Posterior vena cava (tissue), 2 donors: ENCODE measurements at places on chromosomes 7 and 10. TPM values are rescaled to one million over a fixed set of nuclear protein-coding genes. Genes with fewer than 3 reads are reported as not detected.

Gene ZNF804B
- total RNA-seq = not detected

Gene MMD2
- not detected for total RNA-seq

Gene HYAL4
- total RNA-seq = not detected

Gene IFIT1
- 9.8 TPM for total RNA-seq

Gene SLC16A12
- total RNA-seq = 0.51 TPM

Gene GBX1
- not detected for total RNA-seq

Gene STAMBPL1
- total RNA-seq = 4.4 TPM

Gene ZCCHC24
- total RNA-seq = 113 TPM

Gene CLRN3
- total RNA-seq = not detected

Gene CDC14C
- total RNA-seq = not detected

Gene LDB3
- total RNA-seq = 29.3 TPM

Gene HEPACAM2
- not detected for total RNA-seq

Gene LMOD2
- total RNA-seq = not detected

Gene COL26A1
- not detected for total RNA-seq

Gene FOXP2
- total RNA-seq = 9.9 TPM

Gene ARMH3
- 19.6 TPM for total RNA-seq

Gene CUL1
- total RNA-seq = 50.2 TPM

Gene RAB19
- not detected for total RNA-seq

Gene ASAH2B
- total RNA-seq = 3.6 TPM

Gene MTPN
- total RNA-seq = 95.0 TPM

Gene GCK
- 0.51 TPM for total RNA-seq

Gene COBL
- 0.67 TPM for total RNA-seq

Gene SPDYE8
- not detected for total RNA-seq

Gene HABP2
- not detected for total RNA-seq

Gene GPER1
- total RNA-seq = 6.6 TPM

Gene DRGX
- total RNA-seq = not detected

Gene FLNC
- total RNA-seq = 856 TPM

Gene CHAT
- total RNA-seq = not detected

Gene CPA1
- 6.7 TPM for total RNA-seq

Gene SLC16A9
- 6.1 TPM for total RNA-seq
